ENCODE measurements at places on chromosomes 2 and 18.

DNA sequence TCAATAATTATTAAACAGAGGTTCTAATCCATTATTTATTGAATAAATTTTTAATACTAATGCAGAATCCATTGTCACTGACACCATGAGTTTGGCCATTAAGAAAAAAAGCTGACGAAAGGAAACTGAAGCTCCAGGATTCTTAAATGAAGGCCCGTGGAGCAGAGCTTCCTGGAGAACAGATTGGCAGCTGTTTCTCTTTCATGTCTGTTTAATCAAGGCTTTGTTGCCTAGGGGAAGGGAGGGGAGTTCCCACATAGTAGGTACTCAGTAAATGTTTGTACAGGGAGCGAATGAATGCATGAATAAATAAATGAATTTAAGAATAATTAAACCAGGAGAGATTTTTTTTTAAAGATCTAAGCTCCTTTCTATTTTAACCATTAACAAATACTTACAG is 315.1 kb upstream of the KLHL29 start:
- DNase-seq: no peak

DNA sequence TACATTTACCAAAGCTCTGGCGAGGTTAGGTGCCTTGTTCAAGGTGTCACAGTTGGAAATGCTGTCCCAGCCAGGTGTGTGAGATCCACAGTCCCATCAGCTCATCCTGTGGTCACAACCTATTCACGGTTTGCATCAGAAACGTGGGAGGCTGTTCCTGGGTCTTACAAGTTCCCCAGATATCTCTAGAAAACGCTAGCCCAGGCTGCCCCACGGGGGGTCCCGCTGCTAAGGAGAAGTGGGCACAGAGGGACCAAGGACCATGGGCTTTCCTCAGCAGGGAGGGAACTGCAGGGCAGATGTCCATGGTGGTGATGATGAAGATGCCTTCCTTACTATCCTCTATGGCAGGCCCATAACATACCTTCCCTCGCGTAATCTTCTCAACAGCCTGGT is 649 bp downstream of the FECH start:
- DNase-seq: no peak

DNA sequence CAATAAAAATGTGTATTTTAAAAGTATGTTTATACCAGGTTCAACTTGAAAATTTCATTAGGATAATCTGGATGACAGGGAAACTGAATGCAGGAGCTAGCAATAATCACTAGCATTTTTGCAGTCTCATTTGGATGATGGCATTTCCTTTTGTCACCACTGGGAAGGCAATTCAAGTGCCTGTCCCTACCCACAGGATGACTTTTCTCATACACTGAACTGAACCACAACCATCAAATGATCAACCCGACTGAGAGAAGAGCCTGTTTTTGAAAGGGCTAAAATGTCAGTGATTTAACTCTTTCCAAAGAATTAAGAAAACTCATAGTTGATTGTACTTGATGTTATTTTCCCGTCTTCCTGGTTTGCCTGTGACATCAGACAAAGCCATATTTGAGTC is 115.0 kb downstream of the FAM124B start:
- DNase-seq: peak; percentile 48

DNA sequence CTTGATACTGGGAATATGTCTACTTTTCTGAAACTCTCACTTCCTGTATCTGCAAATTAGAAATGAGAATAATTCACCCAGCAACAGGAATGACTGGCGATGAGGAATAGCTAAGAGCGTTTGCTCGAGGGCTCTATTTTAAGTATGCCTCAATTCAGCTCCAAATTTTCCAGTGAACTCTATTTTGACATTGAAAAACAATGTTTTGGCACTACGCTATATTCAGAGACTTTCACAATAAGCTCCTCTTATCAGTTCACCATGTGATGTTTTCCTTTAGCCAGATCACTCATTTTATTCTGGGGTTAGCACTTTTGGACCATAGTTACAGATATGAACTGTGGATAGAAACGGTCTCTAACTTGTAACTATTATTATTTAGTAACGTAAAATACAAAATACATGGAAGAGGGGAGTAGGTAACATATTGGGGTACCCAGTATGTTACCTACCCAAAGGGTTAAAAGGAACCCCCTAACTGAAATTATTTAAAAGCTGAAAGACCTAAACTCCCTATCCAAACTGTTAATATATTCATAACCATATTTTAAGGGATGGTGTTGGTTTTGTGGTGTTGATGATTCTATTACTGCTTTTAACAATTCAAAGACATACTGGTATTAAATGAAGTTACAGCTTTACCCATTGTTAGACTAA is 28.1 kb downstream of the SLC40A1 start:
- DNase-seq: no peak

DNA sequence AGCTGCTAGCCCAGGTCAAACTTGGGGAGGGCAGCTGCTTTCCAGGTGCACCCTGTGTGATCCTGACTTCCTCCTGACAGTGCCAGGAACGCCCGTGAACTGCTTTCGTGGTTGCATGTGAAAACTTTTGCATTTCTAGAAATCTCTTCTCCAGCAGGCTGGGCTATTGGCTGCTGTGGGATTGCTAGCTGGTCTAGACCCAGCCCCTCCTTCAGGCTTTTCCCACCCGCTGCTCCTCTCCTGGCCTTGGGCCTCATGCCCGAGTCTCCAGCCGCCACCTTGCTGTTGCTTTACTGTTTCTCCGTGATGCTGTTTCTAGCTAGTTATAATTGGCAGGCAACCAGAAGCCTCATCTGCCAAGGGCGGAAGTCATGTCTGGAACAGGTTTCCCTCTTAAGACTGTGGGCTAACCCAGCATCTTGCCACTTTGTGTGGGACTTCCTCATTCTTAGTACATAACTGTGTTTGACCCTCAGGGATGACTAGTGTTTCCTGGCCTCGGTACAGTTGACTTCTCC is 27.0 kb upstream of the MGAT4A start:
- peak; percentile 94 for DNase-seq

DNA sequence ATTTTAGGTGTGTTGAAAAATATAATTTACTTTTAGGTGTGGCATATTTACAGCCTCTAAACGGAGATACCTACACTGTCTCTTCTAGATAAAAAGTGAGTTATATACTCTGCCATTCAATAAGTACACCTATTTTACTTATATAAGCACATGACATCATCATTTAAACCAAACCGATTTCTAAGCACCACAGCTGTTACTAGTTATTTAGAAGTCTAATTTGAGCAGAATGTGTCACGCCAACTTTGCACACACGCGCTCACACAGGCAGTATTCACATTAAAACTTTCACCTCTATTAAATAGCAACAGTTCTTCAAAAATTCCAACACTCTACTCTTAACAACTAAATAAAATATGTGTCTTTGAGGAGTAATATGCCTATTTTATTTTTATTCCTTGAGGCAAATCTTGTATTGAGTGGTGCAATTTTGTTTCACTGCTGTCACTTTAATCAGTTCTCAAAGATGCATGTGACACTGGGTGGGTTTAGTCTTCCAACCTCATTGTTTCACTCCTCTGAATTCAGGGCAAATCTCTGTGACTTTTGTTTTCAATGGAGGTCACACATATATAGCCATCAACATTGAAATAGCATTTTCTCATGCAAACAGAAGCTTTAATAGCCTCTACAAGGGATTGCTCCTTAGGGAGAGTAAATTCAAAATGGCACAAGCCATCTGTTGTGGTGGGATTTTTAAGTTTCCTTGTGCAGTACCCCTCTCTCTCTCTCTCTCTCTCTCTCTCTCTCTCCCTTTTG is 721.0 kb downstream of the PLCL1 start:
- DNase-seq: peak; percentile 3

- no peak for DNase-seq
Measured at GRCh38 chr2:121201796-121202195, 83.2 kb downstream of the TFCP2L1 start.

GRCh38 chr2:45311559-45311958 is 299.5 kb downstream of the SRBD1 start:
- DNase-seq: no peak

DNA sequence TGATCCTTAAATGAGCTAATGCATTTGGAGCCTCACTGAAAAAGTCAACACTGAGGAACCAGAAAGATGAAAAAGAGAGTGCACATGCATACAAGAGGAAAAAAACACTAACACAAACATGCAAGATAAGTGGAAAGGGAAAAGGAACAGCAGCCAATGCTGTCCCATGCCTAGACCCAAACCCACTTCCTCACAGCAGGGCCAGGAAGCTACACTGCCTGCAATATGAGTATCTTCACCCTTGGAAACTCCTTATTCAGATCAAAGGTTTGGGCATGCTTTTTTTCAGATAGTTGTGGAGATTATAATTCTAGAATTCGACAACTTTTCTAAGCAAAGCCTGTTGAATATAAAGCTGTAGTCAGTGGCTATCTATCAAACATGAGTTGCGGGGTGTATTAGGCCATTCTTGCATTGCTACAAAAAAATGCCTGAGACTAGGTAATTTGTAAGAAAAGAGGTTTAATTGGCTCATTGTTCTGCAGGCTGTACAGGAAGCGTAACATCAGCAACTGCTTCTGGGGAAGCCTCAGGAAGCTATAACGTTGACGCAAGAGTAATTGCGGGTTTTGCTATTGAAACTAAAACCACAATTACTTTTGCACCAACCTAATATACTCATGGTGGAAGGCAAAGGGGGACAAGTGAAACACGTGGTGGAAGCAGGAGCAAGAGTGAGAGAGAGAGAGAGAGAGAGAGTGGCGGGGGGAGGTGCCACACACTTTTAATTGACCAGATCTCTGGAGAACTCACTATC is 138.2 kb downstream of the MBD2 start:
- no peak for DNase-seq

Measured in AG08395 (cell line).